ENCODE measurements at places on chromosomes 7 and 10.

- DNase-seq = no peak
These were observed 138.8 kb downstream of the CELF2 start for GRCh38 chr10:11156480-11156879.

GRCh38 chr10:102409604-102410428, 8.8 kb downstream of the PSD start:
- DNase-seq = no peak

GRCh38 chr7:125561006-125561405, 631.4 kb upstream of the POT1 start:
- no peak for DNase-seq

GRCh38 chr7:130210181-130210935, 2.7 kb downstream of the SSMEM1 start:
- peak; percentile 27 for DNase-seq

DNA sequence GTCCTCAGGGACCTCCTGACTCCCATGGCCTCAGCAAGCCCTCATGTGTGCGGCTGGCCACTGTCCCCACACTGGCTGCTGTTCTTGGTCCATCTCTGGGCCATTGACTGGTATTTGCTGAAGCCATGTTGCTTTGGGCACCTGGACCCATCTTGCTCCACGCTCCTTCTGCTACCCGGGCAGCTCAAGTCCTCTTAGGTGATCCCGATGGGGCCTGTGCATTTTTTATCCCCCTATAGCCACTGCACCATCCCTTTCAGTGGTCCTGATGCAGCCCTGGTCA, 16.7 kb downstream of the RAMP3 start:
- no peak for DNase-seq

- DNase-seq = peak; percentile 75
These were observed 493.3 kb upstream of the PODXL start for GRCh38 chr7:132049462-132050304.

DNA sequence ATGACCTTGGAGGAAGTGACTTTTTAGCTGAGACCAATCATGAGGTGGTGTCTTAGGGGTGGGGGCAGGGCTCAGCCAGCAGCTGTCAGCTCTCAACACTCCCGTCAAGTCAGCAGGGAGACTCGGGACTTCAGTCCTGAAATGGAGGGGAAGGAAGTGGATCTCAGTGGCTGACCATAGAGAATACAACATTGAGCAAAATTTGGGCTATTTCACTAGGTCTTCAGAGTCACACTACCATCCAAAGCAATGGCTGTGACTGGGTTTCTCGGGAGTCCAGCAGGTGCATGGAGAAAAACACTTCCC, 16.8 kb upstream of the GIMAP6 start:
- peak; percentile 52 for DNase-seq

DNA sequence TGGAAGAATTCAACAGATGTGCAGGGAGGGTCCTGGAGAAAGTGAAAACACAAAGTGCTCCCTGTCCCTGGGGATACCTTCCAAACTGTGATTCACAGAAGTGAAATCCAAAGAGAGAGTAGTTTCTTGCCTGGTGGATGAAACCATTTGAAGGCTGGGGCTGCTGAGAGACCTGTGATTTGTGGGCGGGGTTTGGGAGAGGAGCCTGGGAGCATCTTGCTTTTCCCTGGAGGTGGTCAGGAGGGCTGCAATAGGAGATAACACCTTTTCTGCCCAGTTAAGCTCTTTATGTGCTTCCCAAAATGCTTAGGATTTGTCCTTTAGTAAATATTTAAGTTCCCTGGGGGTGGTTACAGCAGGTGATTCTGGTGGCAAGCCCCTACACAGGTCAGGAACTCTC, 105.3 kb upstream of the TPK1 start:
- DNase-seq = no peak

- no peak for DNase-seq
These were observed 225.0 kb upstream of the CELF2 start for GRCh38 chr10:10792681-10793080.

GRCh38 chr10:93436591-93437085, 45.5 kb downstream of the MYOF start:
- no peak for DNase-seq

DNA sequence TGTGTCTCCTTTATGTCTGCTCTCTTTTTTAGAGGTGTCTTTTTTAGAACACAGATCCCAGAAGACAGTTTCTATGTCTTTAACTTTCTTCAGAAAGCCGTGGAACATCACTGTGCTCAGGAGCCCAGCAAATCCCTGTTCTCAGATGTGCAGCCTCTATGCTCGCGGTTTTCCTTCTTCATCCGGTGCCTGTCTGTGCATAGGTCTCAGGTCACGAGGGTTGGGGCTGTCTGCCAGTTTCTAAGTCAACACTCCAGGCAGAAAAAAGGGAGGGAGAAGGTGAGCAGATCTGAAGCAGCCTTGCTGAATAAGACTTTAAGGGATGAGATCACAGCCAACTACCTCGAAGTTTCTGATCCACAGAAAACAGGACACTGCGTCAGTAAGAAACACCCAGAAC, 68.5 kb downstream of the CRTAC1 start:
- DNase-seq = no peak

GRCh38 chr10:95133997-95134396, 60.0 kb upstream of the ACSM6 start:
- no peak for DNase-seq

GRCh38 chr10:27959093-27959715, 39.7 kb downstream of the ODAD2 start:
- no peak for DNase-seq

DNA sequence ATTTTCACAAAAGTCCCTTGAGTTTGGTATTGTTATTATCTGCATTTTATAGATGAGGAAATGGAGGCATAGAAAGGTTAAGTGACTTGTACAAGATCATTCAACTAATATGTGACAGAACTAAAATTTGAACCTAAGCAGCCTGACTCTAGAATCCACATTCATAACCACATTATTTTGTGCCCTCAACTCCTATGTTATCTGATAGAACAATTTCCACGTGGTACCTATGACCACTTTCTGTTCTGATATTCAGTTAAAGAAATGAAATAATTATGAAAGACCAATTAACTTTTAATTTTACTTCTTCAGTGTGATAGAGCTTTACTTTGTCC, 17.5 kb downstream of the BCAP29 start:
- no peak for DNase-seq

DNA sequence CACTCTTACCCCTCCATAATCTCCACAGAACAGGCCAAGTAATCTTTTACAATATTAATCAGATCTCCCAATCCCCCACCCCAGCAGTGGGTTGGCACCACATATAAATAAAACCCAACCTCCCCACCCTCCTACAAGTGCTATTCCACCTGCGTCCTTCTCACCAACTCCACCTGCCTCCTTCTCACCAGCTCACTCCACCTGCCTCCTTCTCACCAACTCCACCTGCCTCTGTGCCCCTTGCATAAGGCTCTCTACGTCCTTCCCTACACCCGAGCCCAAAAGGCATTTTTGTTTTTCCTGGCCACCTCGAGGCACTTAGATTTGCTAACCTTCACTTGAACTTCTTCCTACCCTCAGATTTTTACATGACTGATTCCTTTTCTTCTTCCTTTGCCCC, 89.7 kb downstream of the ATE1 start:
- no peak for DNase-seq

DNA sequence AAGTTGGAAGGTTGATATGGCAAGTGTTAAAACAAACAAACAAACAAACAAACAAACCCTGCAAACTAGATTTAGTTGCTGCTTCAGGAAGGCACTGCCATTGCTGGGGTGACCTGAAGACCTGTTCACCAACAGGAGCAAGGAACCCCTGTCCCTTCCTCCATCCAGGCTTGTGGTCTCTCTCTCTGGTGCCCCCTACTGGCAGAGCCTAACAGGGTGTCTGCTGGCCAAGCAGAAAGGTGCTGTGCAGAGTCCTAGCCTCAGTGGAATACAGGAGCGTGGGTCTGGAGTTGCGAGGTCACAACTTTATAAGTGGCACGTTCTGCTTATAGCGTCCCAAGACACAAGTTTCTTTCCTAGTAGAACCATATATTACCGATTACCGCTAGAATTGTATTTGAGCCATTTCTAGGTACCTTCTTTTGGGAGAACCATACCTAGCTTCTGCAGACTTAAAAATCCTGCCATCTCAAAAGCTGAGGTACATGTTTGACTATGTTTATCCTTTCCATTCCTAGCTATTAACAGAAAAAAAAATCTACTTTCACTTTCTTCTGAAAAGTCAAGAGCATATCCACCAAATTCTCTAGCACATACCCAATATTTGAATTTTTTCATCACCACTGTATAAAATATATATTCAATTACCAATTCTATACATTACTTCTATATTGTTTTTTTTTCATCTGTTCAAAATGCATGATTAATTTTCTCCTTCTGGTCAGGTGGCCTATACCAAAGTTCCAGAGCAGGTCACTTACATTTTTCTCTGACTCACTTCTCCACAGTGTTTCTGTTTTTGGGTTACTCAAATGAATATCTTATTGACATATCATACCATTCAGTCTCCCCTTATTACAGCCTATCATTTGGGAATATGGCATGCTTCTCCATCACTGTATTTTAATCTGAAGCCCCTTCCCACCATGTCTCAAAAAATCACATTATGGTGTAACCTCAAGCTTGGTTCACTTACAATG, 29.1 kb upstream of the CALD1 start:
- DNase-seq = peak; percentile 85

DNA sequence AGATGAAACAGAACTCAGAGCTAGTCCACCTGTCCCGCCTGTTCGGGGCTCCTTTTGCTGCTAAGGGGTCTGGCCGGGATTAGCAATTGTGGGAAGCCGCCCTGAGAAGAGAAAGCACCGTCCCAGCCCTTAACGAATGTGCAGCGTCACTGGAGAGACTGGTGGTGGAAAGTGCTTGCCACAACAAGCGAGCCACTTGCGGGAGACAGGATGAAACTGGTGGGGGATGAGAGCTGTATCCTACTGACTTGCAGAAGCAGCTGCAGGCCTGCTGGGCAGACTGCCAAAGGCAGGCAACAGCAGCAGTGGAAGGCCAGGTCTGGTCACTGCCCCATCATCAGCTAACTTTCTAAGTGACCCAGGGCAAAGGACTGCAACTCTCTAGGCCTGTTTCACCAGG, 95.4 kb downstream of the FAM53B start:
- peak; percentile 87 for DNase-seq

GRCh38 chr10:70762441-70763175, 22.6 kb downstream of the TBATA start:
- no peak for DNase-seq

- peak; percentile 37 for DNase-seq
These were observed 76.3 kb downstream of the WDFY4 start for GRCh38 chr10:48760983-48761382.

DNA sequence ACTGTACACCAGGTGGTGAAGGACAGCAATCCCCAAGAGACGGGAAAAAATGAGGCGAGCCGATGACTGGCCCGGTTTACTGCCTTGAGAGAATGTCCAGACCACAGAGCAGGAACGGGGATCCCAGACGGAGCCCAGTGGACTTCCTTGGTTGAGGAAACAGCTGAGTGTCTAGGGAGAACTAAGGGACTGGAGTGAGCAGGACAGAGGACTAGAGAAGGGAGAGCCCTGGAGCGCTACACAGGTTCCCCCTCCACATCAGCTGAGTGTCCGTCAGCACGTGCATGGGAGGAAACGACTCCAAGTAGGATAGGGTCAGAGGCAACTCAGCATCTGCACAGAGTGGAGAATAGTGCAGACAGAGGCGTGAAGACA, 7.1 kb upstream of the WDR86 start:
- no peak for DNase-seq

- DNase-seq = peak; percentile 81
These were observed 61.2 kb downstream of the NEURL1 start for GRCh38 chr10:103554488-103555324.

GRCh38 chr10:116606061-116606483, 14.7 kb upstream of the PNLIPRP2 start:
- DNase-seq = no peak

- no peak for DNase-seq
These were observed 27.9 kb downstream of the BAIAP2L1 start for GRCh38 chr7:98372993-98373392.

- DNase-seq = no peak
These were observed 39.5 kb downstream of the PRPS1L1 start for GRCh38 chr7:17988141-17988540.

GRCh38 chr7:123169065-123169464, 30.7 kb downstream of the SLC13A1 start:
- no peak for DNase-seq
